ENCODE measurements at places on chromosomes 1 and 21.

DNA sequence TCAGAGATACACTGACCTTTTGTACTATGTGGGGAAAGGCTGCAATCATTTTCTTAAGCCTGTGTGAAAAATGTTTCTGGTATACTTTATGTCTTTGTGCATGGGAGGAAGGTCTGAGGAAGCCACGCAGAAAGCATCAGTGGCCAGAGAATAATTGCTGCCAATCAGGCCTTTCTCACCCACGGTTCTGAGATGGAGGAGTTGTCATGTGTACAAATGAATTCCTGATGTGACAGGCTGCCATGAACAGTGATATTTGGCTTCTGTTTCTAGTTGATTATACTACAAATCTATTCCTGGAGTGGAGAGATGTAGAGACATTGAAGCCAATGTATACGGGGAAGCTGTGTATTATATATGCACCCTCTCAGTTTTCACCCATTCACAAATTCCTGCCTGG is 142.6 kb downstream of the GRIK1 start:
- DNase-seq: no peak

DNA sequence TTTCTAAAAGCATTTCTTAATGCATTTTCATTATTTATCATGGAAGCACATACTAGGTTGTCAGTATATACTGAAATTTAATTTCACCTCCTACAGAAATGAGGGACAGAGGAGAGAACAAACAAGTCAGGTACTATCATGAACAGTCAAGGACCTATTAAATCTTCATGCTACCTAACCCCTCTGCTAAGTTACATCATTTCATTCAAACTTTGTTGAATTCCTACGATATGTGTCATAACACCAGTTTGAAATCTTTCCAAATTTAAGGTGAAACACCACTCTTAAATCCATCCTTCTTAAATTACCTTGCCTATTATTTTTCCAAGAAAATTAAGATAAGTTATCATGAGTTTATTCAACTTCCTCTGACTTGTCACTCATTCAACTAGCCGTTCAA is 78.9 kb downstream of the DENND1B start:
- no peak for DNase-seq

- DNase-seq: no peak
These were observed 41.6 kb downstream of the LAMC2 start for GRCh38 chr1:183227422-183228346.

DNA sequence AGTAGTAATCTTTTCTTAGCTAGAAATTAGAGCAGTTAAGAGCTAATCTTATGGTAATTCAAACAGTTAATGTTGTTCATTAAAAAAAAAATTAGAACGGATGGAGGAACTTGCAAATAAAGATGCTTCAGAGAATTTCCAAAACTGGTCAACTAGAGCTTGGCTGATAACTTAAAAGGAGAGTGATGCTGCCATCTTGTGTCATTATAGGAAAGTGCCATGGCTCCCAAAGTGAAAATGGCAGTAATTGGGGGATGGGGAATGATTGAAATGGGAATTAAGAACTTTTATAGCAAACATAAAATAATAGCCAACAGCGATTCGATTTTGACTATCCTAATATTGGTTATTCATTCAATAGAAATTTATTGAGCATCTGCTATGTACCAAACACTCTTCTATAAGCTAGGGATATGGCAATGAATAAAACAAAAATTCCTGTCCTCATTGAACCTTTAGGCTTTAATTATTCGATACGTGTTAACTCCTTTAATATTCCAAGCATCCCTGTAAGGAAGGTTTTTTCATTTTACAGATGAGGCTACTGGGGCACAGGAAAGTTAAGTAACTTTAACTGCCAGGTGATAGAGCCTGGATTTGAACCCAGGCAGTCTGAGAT is 5.7 kb upstream of the PLPP3 start:
- DNase-seq: no peak

DNA sequence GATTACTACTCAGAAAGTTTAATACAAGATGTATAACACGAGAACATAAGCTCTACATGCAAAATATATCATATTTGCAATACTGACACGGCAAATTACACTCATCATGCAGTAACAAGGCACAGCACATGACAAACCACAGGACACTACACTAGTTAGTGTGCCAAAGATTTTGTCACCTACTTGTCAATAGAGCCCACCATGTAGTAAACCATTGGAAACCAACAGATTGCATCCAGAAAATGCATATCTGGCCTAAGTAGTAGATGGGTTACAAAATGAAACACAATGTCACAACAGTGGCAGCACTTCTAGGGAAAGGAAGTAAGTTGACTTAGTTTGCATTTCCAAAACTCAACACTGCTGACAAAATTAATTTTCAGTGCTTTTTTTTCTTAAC is 288.9 kb downstream of the KCNT2 start:
- DNase-seq: no peak

GRCh38 chr1:117857418-117857817 is 72.0 kb downstream of the GDAP2 start:
- DNase-seq: no peak

DNA sequence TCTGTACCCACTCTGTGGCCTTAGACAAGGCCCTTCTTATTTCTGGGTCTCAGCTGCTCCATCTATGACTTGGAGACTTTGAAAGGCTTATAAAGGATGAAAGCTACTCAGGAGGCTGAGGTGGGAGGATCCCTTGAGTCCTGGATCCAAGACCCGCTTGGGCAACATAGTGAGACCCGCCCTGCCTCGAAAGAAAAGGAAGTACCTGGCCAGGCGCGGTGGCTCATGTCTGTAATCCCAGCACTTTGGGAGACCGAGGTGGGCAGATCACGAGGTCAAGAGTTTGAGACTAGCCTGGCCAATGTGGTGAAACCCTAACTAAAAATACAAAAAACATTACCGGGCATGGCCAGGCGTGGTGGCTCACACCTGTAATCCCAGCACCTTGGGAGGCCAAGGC is 13.4 kb downstream of the ID3 start:
- no peak for DNase-seq

DNA sequence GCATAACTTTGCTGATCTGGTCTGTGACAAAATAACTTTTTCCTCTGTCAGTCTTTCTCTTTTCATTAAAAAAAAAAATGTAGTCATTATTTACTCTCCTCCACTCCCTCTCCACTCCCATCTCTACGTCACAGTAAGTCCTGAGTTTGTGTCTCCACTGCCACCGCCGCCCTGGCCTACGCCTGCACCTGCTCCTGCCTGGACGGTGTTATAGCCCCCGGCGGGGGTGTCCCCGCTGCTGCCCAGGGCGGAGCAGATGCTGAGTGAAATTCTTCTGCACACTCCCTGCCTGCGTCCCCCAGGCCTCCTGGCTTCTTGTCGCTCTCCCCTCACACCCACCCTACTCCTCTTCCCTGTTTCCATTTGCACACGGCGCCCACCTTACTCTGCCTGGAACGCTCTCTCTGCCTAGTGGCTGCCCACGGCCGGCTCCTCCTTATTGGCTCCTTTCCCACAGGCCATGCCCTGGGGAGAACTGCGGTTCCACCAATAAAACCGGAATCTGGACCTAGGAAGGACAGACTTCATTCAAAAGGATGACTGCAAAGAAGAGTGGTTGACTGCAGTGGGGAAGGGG is 55.2 kb upstream of the C1orf174 start:
- no peak for DNase-seq

- DNase-seq: peak; percentile 73
These were observed 27.0 kb upstream of the PEF1 start for GRCh38 chr1:31671561-31672201.

- no peak for DNase-seq
These were observed 352.0 kb upstream of the C1orf87 start for GRCh38 chr1:60425528-60425927.
